ENCODE measurements at places on chromosomes 4 and X.

DNA sequence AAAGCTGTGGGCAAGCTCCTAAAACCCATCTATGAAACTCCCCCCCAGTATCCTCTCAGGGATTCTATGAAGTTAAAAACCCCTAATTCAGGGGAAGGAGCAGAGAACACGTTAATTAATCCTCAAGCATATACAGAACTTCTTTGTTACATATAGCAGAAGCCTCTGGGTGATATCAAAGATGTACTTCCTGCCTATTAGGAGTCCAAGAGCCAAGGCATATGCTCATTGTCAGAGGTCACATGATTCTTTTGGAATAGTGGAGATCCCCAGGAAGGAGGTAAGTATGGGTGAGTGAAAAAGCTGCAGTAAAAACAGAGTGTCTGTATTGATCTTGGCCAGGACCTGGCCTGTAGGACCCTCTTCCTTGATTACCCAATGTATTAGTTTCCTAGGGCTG is 2.9 kb upstream of the SPARCL1 start:
- DNase-seq, result no peak

GRCh38 chr4:165478260-165478659 is 99.5 kb downstream of the CPE start:
- DNase-seq, result no peak

DNA sequence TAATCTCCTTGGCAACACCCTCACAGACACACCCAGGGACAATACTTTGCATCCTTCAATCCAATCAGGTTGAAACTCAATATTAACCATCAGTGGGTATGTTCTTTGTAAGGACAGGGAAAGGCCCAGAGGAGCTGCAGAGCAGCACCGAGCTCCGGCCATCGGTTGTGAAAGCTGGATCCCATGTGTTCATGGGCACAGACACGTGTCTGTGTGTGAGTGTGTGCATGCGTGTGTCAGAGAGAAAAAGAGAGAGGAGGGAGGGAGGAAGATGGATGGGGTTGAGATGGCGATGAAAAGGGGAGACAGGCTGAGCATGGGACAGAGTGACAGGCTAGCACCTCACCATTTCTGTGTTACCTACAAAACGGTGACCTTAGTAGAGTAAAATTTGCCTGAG is 6.8 kb upstream of the BEND2 start:
- DNase-seq, result no peak

DNA sequence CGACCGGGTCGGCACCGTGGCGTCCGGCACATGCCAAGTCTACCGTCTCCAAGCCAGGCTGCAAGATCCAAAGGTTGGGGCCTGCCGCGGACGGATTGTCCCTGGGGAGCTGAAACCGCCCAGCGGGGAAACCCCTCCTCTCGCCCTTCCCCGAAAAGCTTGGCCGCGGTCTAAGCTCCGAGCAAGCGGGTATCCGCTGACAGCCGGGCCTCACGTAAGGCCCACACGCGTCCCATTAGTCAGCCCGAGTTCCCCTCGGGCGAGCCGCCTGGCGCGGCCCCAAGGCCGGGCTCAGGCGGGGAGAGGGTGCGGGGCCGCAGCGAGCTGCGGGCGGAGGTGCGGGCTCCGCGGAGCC is 6.8 kb upstream of the BCOR start:
- DNase-seq, result no peak

DNA sequence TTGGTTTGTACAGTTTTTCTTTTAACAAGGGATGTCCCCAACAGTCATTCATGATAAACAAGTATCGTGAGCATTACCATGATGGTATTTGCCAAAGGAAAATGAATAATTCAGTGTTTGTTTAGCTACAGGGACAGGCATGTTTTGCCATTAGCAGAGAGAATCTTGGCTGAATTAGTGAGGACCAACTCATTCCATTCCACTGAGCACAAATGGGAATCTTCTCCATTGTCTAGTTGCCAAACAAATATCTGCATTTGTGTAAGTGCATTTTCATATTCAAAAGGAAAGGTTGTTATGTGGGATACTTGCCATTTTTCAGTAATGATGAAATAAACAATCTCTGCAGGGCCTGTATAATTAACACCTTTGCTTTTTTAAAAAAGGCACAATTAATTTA is 1762.6 kb downstream of the RPA4 start:
- no peak for DNase-seq

DNA sequence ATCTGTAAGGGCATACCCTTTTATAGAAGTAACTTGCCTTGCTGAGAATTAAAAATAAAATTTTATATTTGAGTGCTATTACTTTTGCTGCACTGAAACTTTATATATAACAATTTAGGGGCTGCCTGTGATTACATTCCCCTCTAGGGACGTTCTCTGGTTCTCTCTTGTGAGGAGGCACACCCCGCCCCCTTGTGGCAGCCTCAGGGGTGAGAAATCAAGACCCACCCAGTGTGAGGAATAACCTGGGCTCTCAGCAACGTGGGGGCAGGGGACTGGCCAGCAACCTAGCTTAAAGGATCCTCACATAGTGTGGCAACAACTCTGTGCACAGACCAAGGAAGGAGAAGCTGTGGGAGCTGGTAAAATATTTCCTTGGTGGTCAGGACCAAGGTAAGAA is 43.7 kb downstream of the MAGEA9 start:
- no peak for DNase-seq
